ENCODE measurements at places on chromosomes 7 and 10.

DNA sequence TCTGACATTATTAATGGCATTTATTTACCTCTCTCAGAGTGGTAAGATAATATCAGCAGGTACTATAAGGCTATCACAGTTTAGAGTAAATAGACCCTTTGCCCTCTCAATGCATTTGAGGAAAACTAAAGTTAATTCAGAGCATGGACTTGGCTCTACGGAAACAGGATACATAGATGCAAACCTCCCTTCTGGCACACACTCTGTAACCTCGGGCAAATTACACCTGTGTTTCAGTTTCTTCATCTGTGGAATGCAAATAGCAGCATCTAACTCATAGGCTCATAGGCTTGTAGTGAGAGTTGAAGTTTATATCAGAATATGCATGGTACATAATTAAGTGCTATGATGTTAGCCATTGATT, 5.6 kb downstream of the RAPGEF5 start:
- DNase-seq: no peak

- DNase-seq: no peak
Measured at GRCh38 chr10:94260455-94260854, 102.3 kb downstream of the NOC3L start.

DNA sequence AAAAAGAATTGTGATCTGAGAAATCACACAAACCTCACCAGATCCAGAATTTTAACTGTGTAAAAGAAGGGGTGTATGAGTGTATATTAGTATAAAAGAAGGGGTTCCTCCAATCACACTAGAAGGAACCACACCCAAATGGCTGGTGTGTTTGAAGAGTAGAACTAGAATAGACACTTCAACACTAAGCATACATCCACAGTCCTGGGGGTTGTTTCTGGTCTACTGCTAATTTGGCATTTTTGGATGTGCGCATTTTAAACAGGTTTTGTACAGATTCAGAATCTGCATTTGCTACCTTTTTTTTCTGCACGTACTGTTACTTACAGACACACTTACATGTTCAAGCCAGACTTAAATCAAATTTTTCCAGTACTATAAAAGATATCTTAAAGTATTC, 64.6 kb downstream of the PDE1C start:
- no peak for DNase-seq

DNA sequence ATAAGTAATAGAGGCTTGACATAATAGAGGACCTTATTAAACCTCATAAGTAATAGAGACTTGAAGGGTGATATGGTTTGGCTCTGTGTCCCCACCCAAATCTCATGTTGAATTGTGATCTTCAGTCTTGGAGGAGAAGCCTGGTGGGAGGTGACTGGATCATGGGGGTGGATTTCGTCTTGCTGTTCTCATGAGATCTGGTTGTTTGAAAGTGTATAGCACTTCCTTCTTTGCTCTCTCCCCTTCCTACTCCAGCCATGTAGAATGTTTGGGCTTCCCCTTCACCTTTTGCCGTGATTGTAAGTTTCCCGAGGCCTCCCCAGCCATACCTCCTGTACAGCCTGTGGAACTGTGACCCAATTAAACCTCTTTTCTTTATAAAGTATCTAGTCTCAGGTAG, 8.6 kb downstream of the KIFBP start:
- DNase-seq: no peak

GRCh38 chr7:39132306-39132705, 154.6 kb downstream of the POU6F2 start:
- no peak for DNase-seq

DNA sequence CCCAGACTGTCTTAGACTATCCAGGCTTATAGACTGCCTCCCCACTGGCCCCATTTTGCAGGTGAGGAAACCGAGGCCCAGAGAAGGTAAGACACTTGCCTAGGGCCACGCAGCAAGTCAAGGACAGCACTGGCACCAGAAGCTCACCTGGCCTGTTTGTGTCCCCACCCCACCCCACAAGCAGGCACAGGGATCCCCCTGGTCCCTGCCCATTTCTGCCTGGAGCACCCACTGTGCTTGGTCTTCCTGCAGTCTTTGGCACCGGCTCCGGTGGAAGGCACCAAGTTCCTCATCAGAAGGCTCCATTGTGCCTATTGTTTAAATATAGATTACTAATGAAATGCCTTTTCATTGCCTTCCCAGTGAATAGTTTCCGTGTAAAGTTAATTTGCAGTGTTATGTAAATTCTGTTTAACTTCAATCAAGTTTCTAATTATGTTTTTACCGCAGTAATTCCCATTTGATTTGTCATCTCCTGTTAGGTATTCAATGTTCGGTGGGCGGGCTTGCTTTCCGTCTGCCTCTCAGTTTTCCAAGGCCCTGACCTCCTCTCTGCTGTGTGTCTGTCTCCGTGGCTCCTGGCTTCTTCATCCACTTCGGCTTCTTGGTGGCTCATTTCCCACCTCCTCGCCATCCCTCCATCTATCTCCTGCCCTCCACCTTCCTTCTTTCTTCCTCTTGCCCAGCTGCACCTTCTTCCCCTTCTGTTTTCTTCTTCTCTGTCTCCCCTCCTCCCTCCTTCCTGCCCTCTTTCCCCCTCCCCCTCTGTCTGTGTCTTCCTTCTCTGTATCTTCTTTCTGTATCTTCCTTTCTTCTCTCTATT, 75.8 kb downstream of the ZMIZ1 start:
- DNase-seq: no peak

DNA sequence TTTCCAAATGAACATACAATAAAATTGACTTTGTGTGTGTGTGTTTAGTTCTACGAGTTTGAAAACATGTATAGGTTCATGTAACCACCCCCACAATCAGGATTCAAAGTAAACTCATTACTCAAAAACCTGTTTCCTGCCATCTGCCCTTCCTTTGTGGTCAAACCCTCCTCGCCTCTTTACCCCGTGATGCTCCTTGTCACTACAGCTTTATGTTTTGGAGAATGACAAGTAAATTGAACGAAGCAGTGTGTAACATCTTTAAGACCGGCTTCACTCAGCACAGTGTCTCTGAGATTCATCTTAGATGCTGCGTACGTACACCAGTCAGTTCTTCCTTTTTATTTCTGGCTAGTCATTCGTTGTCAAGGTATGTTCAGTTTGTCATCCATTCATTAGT, 54.6 kb upstream of the MKI67 start:
- DNase-seq: no peak

All from stimulated activated CD4-positive, alpha-beta T cell treated with anti-CD3 and anti-CD28 coated beads, Interleukin-1b, Interleukin-23, amount 100 ng/mL, for 4 hours (primary cell).